Activated CD4-positive, CD25-positive, alpha-beta regulatory T cell treated with anti-CD3 and anti-CD28 coated beads, Interleukin-2, amount 50 U/mL, for 16 hours (primary cell): ENCODE measurements at places on chromosomes 2 and 18.

DNA sequence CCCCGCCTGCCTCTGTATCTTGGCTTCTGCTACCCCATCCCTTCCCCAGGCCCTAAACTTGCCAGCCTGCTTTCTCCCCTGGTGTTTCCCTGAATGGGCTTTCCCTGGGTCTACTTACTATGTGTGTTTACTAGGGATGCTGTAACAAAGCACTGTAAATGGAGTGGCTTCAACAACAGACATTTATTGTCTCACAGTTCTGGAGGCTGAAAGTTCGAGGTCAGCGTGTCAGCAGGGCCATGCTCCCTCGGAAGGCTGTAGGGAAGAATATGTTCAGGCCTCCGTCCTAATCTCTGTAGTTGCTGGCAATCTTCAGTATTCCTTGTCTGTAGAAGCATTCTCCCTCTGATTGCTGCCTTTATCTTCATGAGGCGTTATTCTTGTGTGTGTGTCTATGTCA, 113.6 kb downstream of the DDX1 start:
- no peak for DNase-seq

DNA sequence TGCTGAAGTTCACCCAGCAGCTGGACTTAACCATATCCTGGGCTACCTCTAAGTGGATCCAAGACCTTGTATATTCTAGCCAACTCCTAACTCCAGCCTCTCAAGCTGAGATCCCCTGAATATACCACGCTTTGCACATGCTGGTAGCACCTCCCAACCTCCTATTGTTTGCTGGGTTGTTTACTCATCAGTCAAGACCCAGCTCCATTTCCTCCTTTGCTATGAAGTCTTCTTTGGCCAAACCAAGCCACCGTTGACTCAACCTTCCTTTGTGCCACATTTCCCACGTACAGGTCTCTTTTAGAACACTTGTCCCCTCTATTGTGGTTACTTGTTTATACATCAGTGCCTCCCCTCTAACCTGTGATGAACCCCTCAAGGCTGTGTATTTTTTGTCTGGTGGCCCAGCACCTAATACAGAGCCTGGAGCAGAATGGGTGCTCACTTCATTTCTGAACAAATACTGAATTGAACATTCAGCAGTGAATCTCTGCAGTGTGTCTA, 267.8 kb upstream of the REV1 start:
- no peak for DNase-seq

- DNase-seq = no peak
Measured at GRCh38 chr2:227876300-227876801, 4.9 kb downstream of the DAW1 start.

DNA sequence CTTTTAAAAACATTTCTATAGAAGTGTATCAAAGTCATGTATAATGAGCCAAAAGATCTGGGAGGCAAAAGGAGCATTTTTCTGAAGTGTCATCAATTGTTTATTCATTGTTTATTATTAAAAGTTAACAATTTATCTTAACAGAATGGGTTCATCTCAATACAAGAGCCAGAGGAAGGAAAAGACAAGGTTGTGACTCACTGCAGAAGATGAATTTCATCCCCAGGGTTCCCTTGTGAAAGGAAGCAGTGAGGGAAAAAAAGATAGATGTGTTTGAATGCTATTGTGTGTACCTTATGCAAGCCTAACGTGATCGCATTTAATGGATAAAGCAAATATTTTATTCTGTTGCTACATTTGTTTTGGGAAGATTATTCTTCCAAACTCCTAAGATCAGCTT, 286.3 kb downstream of the PIEZO2 start:
- no peak for DNase-seq

- DNase-seq = no peak
Measured at GRCh38 chr18:75065251-75066000, 143.5 kb downstream of the PTGR3 start.
